Iris pigment epithelial cell (primary cell): ENCODE measurements at places on chromosomes 1 and 21.
A peak's percentile ranks its signal among the peaks of the same experiment; 100 is the strongest.

DNA sequence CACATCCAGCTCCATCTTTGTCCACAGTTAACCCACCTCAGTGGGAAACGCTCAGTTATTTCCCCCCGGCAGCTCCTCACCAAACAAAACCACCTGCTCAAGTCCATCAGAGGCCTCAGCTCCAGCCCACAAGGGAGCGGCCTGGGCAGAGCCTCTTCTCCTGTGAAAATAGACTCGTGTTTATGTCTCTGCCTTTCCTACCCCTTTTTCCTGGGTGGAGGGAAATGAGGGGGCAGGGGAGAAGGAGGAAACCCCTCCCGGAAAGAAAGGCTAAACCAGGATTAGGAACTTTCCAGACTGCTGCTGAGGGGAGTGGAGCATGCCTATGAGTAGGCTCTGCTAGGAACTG, 81.6 kb downstream of the PAX7 start:
- DNase-seq: no peak

DNA sequence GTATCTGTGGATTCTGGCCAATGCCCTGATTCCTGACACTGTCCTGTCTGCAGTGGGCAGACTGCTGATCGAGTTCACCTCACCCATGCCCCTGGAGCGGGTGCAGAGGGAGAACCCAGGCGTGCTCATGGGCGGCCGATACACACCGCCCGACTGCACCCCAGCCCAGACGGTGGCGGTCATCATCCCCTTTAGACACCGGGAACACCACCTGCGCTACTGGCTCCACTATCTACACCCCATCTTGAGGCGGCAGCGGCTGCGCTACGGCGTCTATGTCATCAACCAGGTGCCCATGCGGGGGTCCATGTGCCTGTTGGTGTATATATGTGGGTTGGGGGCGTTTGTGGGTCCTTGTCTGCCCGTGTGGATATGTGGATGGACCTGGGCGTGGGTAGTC, 2.6 kb downstream of the B4GALT2 start:
- no peak for DNase-seq

- DNase-seq: peak; percentile 24
These were observed 6.1 kb downstream of the ATP1A1 start for GRCh38 chr1:116379057-116379630.

- no peak for DNase-seq
These were observed 47.2 kb downstream of the GNG12 start for GRCh38 chr1:67785847-67786753.

DNA sequence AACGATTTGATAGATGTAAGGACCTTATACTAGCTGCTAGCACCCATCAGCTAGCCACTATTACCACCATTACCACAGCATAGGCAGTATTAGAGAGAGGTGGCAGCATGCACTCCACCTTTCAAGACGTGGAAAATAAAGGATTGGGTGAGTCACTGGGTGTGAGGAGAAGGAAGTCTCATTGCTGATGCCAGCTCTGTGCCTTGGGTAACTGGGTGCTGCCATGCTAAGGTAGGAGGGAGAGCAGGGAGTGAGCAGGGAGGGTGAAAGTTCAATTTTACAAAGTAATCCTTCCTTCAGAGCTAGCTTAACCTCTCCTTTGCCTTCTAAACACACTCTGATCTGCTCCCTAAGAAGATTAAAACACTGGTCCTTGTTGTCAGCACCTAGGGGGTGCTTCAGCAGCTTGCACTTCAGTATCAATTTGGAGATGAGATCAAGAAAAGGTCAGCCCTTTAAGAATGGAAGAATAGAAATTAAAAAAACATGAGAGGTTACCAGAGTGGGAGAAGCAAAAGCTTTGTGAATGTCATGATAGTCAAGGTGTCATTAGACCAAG, 1.8 kb upstream of the LIN9 start:
- DNase-seq: no peak

DNA sequence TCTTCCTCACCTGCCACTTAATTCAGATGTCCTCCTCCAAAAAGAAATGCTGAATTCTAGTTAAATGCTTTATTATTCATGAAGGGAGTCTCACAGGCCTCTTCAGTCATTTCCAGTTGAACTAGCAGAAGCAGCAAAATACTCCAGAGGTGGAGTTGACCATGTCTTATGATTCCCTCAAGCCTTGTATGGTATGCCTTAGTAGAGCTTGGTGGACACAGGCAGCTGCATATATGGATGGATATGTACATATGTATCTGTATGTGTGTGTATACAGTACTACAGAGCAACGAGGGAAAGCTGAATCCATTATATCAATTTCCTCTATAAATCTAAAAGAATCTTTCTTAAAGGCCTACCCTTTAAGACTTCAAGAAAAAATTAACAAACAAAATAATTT, 83.6 kb upstream of the HP1BP3 start:
- DNase-seq: no peak

- no peak for DNase-seq
These were observed 13.9 kb downstream of the TPM3 start for GRCh38 chr1:154178013-154178412.

DNA sequence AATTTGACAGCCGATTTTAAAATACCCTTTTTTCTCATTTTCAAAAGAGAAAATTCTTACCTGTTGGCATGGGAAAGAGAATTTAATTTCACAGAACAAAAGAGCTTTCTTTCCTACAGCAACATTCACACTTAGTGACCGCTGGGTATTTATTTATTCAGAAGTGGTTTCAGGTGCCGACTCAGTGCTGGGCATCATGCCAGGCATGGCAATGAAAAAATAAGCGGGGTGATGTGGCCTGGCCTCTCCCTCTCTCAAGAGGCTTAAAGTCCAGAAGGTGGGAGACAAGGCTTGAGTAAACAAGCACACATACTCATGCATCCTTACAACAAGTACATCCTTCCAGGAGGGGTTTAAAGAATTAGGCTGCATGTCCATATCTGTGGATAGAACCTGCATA, 4.1 kb upstream of the PCP4 start:
- peak; percentile 15 for DNase-seq

DNA sequence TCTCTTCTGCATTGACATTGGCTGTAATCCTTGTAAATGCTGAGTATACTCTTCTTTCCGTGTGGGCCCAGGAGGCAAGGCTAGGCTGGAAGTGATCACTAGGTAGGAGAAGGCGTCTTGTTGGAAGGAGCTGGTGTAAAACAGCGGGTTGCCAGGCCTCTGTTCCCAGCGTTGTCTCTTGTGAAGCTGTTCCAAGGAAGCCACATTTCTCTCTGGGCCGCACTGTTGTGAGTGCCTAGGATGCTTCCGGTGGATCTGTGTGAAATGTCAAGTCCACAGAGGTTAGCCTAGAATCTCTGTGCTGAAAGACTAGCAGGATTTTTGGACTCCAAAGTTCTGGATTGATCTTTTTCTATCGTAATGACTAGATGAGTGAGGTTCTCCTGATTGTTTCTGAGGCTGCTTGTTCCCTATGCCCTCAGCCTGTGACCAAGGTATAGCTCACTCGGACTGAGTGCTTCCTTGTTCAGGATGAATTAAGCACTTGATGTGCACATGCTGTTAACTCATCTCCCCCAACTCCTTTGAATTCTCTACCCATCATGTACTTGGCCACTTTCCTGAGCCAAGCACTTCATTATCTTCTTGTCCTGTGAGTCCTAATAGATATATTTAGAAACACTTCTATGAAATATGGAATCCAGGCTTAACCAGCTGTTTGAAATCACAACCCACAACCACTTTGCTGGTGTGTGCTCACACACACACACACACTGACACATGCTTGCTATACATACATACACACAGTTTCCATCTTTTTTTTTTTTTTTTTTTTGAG, 63.3 kb downstream of the PBX1 start:
- DNase-seq: no peak

GRCh38 chr1:221157026-221157761, 278.0 kb downstream of the HLX start:
- DNase-seq: no peak

DNA sequence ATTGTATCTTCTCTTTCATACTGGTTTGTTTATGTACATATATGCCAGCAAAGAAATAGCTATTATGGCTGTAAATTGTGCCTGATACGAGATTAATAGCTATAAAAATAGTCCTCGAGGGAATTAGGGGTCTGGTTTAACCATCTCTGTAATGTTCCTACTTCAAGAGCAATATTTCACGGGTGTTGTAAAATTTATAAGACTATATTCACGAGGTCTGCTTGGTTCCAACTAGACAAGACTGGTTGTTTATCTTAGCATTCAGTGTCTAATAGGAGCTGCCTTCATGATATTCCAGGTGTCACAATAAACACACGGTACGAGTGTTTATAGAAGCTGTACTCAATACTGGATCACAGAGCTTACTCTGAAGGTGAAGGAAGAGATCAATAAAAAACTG, 389.9 kb downstream of the SIPA1L2 start:
- no peak for DNase-seq

DNA sequence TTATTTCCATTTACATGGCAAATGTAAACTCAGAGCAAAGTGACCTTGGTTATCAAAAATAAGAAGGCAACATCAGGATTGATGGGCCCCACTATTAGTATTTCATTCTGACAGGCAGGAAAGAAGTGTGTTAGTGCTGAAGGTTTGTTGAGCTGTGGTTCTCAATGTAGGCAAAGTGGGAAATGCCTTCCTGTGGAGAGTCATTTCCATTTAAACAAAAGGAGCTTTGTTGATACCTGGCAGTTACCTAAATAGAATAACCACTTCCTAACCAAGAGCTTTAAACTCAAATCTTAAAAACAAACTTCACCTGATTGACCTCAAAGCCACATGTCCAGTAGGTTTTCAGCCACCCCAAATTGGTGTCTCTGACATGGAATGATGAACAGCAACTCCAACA, 579.9 kb upstream of the BEND5 start:
- DNase-seq: no peak

DNA sequence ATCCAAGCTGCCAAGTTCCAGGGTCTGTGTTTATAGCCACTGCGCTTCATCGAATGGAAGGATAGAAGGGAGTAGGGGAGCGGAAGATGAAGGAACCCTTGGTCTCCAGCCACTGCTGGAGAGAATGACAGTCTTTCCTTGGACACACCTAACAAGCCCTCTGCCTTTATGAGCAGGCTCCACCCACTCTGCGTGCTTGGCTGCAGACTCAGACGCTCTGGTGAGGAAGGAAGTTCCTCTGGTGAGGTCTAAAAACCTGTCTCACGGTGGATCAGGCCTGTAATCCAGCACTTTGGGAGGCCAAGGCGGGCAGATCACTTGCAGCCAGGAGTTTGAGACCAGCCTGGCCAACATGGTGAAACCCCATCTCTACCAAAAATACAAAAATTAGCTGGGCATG, 55.4 kb downstream of the MATN1 start:
- peak; percentile 37 for DNase-seq

DNA sequence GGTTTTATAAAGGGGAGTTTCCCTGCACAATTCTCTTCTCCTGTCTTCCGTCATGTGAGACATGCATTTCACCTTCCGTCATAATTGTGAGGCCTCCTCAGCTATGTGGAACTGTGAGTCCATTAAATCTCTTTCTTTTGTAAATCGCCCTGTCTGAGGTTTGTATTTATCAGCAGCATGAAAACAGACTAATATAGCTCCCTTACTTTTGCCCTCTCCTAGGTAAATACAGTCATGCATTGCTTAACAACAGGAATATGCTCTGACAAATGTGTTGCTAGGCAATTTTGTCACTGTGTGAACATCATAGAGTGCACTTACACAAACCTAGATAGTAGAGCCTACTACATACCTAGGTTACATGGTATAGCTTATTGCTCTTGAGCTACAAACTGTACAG, 616.8 kb downstream of the RWDD3 start:
- no peak for DNase-seq

DNA sequence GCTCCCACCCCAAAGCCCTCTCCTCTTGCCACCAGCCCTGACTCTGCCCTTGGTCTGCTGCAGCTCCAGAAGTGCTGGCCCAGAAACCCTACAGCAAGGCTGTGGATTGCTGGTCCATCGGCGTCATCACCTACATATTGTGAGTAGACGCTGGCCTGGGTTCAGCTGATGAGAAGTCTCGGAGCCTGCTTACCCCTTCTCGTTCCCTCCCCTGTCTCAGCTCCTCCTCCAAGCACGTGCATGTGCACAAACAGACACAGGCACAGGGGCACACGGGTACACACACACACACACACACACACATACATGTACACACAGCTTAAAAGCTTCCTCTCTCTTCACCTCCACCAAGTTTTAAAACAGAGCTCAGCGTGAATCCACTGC, 24.3 kb downstream of the CAMK1G start:
- DNase-seq: no peak

DNA sequence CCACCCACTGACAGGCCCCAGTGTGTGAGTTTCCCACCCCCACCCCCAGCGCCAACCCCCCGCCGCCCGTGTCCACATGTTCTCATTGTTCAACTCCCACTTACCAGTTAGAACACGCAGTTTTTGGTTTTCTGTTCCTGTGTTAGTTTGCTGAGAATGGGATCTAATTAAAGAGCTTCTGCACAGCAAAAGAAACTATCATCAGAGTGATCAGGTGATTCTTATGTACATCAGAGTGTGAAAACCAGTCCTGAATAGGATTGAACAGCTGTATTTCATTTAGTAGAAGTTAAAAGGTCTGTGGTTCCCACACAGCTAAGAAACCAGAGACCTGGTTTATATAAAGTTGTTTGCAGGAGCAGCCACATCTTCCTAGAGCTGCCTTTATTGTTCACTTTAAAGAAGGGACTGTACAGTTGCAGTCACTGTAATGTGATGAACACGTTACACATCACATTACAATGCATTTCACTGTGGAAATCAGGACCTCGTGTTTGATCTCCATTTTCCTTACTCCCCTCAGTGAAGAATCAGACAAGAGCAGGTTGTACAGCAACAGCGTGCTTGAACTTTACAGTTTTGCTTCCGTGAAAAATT, 1.2 kb downstream of the GBP6 start:
- no peak for DNase-seq

GRCh38 chr21:28447462-28447861, 545.2 kb downstream of the LTN1 start:
- DNase-seq: peak; percentile 84

DNA sequence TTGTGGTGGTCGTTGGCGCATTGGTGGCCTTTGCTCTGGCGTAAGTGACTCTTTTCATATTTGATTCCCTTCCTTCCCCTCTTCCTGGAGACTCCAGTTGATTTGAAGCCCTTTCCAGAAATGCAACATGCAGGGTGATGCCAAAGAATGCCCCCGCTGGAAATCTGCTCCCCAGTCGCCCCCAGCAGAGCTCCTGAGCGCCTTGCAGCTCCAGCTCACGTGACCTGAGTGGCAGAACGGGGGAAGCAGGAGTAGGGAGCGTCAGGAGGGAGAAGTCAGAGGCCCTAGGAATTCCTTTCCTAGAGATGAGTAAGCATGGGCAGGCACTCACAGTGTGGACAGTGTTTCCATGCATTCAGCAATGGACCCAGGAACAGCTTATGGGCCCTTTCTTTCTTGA, 255.9 kb downstream of the CACNA1E start:
- DNase-seq: no peak

- no peak for DNase-seq
These were observed 42.5 kb downstream of the RYR2 start for GRCh38 chr1:237084341-237085077.

DNA sequence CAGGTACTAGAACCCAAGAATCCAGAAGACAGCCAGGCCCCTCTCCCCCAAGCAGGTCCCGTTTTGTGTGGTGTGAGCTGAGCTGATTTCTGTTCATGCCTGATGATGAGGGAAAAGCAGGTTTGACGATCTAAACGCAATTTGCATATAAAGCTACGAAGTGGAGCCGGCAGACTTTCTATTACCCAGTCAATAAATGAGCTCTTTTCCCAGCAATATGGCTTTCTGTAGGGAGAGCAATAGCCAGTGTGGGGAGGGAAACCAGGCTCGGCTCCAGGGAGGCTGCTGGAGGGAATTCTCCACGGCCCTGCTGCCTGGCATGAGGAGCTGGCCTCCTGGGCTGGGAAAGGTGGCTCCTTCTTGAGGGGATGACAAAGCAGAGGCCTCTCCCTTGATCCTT, 140.7 kb upstream of the AJAP1 start:
- no peak for DNase-seq

- no peak for DNase-seq
These were observed 641.1 kb downstream of the PLA2G4A start for GRCh38 chr1:187469836-187470235.
